ENCODE measurements at places on chromosomes 16 and 17.

GRCh38 chr16:48965386-48965785, 316.3 kb downstream of the CBLN1 start:
- no peak for DNase-seq

- DNase-seq: no peak
These were observed 1173.5 kb upstream of the GOT2 start for GRCh38 chr16:59907611-59908010.

- DNase-seq: no peak
These were observed 2.3 kb upstream of the CBX2 start for GRCh38 chr17:79775632-79776031.

DNA sequence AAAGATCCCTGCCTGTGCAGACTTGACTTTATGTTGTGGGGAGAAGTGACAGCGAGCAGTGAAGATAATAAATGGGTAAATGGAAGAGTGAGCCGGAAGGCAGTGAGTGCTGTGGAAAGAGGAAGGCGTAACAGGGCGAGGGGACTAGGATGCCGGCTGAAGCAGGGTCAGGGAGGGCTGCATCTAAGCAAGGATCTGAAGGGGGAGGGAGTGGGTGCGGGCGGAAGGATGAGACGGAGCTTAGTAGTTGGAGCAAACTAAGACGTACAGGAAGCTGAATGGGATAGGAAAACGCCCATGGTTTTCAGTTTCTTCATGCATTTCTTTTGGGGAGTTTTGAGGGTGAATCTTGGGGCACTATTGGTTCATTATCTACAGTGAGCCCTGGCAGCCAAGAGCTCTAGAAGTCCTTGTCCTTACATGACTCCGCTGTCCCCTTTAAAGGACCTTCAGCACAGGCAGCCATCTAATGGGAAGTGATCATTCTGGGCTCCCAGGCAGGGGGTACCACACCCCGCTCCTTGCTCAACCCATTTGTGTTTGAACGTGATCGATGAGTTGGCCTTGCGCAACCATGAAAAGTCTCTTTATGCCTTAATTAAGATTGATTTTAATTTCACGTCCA, 10.4 kb upstream of the NAT9 start:
- DNase-seq: no peak

DNA sequence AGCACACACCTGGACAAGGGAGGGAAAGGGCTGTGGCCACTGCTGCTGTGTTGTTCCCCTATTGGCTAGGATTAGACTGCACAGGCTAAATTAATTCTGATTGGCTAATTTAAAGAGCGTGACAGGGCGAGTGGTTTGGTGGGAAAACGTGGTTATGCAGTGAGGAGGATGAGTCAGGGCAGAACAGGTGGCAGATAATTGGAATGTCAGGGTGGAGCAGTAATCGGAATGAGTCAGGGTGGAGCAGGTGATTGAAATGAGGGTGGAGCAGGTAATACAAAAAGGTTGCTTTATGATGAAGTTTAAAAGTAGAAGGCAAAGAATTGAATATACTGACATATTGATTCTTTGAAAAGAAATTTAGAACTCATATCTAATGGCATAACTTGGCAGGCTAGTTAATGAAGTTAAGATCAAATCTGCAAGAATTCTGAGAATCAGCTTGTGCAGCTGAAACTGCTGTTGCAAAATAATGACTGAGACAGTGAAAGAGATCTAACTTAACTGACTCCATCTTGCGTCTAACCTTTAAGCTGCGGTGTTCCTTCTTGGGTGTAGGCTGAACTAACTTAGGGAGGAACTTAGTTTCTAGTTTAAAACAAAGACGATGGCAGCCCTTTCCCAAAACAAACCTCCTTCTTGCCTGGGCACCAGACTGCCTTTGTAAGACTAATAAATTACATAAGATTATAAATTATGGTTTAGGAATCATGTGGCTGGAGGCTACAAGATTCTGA, 174.3 kb downstream of the UTP18 start:
- no peak for DNase-seq

DNA sequence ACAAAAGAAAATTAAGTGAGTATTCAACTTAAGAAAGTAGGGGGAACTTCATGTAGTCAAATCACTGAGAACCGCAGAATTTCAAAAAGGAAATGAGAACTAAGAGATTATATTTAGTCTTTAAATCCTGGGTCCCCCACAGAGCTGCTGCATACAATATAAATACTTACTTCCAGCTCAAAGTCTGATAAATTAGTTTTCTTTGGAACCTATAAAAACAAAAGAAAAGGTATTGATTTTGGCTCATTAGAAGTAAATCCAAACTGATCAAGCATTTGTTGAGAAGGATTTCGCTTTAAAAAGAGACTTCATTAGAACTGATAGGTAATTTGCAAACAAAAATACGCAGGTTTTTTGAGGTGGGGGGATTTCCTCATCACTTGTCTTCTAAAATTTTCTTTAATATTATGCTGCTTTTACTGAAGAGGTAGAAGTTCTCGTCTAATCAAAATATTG, 21.9 kb downstream of the PARN start:
- no peak for DNase-seq

GRCh38 chr17:17279316-17279715, 1.7 kb downstream of the COPS3 start:
- no peak for DNase-seq

GRCh38 chr17:82582213-82582612, 62.7 kb downstream of the FOXK2 start:
- DNase-seq: no peak

DNA sequence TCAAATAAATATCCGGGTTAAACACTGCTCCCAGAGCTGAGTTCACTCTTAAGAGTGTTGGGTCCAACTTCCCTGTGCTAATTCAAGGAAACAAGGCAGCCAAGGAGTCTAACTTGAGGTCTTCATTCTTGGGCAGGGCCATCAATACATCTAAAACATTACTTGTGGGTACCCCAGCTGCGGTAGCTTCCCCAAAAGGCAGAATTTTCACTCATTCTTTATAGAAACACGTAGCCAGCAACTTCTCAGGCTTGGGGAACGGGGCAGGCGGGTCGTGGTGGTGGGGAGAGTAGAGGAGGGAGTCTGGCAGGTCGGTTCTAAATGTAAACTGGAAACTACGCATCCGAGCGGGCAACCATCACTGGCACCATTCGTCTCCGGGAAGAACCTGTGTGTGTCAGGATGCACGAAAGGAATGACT, 666 bp upstream of the METTL9 start:
- no peak for DNase-seq

- no peak for DNase-seq
These were observed 80.5 kb downstream of the COPRS start for GRCh38 chr17:31778523-31778922.

- no peak for DNase-seq
These were observed 9.2 kb upstream of the GLIS2 start for GRCh38 chr16:4306470-4307214.

GRCh38 chr17:2138318-2138717, 83.4 kb downstream of the HIC1 start:
- DNase-seq: no peak

- no peak for DNase-seq
These were observed 46.9 kb upstream of the BAHCC1 start for GRCh38 chr17:81348097-81349055.

- no peak for DNase-seq
These were observed 103.4 kb downstream of the ZNF778 start for GRCh38 chr16:89320782-89321501.

DNA sequence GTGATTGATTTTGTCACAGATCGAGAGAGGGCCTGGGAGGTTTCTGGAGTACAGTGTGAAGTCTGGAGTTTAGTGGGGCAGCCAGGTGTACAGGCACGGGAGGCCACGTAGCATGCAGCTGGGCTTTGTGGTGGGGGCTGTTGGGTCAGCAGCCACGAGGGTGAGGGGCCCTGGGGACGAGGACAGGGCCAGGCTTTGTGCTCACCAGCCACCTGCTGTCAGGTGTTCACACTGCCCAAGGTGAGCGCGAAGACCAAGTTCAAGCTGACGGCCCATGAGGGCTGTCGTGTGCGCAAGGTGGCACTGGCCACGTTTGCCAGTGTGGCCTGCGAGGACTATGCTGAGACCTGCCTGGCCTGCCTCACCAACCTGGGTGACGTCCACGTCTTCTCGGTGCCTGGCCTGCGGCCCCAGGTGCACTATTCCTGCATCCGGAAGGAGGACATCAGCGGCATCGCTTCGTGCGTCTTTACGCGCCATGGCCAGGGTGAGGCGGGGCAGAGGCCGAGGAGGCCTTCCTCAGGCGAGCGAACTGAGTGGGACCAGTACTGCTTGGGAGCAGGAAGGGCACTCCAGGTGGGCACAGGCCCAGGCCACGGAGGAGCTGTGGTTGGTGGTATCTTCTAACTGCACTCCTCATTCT, 15.9 kb downstream of the LLGL1 start:
- DNase-seq: no peak

GRCh38 chr17:8421571-8421970, 14.1 kb upstream of the NDEL1 start:
- peak; percentile 75 for DNase-seq

GRCh38 chr16:9370061-9370491, 278.6 kb downstream of the HAPSTR1 start:
- no peak for DNase-seq

GRCh38 chr17:32803544-32803943, 73.4 kb downstream of the MYO1D start:
- peak; percentile 70 for DNase-seq

DNA sequence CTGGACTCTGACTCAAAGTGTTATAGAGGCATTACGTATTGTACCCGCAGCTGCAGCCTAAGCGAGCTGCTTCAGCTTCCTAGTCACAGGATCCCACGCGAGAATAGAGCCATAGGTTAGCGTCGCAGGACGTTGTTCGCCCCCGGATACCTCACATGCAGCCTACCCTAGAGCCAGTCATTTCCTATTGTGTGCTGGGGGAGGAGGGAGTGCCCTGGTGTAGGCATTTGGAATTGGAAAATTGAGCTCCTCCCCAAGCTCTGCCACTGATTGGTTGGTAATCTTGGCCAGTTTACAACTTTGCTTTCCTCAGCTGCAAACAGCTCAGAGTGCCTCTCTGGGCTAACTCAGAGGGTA, 530 bp downstream of the NAA60 start:
- peak; percentile 70 for DNase-seq

GRCh38 chr16:4182581-4183236, 59.2 kb downstream of the SRL start:
- no peak for DNase-seq

GRCh38 chr17:76735586-76736348, 1.4 kb downstream of the SRSF2 start:
- no peak for DNase-seq

Measured in fibroblast of gingiva (primary cell).